Fibroblast of the conjunctiva (primary cell): ENCODE measurements at places on chromosomes 5 and 9.

DNA sequence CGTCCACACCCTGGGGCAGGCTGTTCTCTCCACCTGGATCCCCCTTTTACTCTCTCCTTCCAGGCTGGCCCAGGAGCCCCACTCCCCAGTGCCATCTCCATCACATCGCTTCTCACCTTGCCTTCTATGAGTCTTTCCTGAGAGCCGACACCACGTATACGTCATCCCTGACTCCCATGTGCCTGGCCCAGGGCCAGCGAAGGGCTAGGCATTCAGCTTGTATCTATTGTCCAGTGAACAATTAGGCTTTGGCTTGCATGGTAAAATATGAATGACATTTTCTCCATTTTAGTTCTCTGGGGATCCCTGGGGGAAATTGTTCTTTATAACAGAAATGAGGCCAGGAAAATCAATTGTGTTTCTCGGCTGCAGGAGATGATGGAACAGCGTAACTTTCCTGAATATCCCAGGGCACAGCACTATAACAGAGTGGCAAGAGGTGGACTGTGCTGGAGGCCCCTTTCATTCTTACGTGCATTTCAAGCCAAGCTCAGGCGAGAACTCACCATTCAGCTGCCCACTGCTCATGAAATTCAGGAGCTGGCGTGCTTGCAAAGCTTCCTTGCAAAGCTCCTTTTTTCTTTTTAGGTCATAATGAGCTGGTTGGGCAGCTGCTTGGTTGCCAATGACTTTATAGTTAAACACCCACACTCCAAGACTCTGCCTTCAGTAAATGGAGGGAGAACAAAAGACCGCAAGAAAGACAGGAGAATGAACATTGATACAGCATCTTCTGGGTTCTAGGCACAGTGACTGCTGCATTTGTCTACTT lies 37.7 kb downstream of the NSG2 start:
- DNase-seq, result no peak

- no peak for DNase-seq
These were observed 6.7 kb downstream of the CCDC187 start for GRCh38 chr9:136297016-136297691.

- no peak for DNase-seq
These were observed 94.2 kb upstream of the ANKH start for GRCh38 chr5:14965815-14966214.

GRCh38 chr5:172003746-172004145 lies 2.7 kb downstream of the FBXW11 start:
- DNase-seq, result no peak

GRCh38 chr5:163760498-163760897 lies 255.1 kb downstream of the MAT2B start:
- peak; percentile 67 for DNase-seq

DNA sequence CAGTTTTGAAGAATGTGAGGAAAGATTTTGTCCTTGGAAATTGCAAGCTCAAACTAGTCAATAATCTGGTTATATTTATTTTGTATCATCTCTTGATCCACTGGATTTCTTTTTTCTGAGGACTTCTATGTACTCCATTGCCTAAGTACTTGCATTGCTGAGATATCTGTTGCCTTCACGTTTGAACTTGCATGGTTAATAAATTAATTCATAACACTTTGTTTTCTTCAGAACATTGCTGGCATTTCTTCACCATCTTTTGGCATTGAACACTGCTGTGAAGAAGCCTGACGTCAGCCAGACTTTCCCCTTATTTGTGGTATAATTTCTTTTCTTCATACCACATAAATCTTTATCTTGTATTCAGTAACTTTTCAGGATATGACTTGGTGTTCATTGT lies 246.0 kb upstream of the KIF2A start:
- DNase-seq, result no peak

- no peak for DNase-seq
These were observed 534 bp downstream of the SRFBP1 start for GRCh38 chr5:121962347-121962670.

GRCh38 chr5:35683466-35683865 lies 65.8 kb downstream of the SPEF2 start:
- DNase-seq, result no peak

- no peak for DNase-seq
These were observed 72.6 kb upstream of the CYLC2 start for GRCh38 chr9:102922526-102922925.

GRCh38 chr9:18493451-18493993 lies 19.6 kb downstream of the ADAMTSL1 start:
- no peak for DNase-seq

GRCh38 chr5:65823845-65824445 lies 101.9 kb downstream of the NLN start:
- DNase-seq, result no peak

GRCh38 chr9:84230355-84231145 lies 110.0 kb downstream of the SLC28A3 start:
- peak; percentile 4 for DNase-seq
